Mesendoderm (in vitro differentiated cells): ENCODE measurements at places on chromosomes 11 and 22.

- H3K36me3 ChIP-seq, result no peaks in the 10 kb centered on the region
- H3K27me3 ChIP-seq, result no peaks in the 10 kb centered on the region
- no peak overlapping the region for H3K4me3 ChIP-seq
- no peak overlapping the region for H3K27ac ChIP-seq
These were observed 18.2 kb downstream of the CELF1 start for GRCh38 chr11:47534704-47535251.

DNA sequence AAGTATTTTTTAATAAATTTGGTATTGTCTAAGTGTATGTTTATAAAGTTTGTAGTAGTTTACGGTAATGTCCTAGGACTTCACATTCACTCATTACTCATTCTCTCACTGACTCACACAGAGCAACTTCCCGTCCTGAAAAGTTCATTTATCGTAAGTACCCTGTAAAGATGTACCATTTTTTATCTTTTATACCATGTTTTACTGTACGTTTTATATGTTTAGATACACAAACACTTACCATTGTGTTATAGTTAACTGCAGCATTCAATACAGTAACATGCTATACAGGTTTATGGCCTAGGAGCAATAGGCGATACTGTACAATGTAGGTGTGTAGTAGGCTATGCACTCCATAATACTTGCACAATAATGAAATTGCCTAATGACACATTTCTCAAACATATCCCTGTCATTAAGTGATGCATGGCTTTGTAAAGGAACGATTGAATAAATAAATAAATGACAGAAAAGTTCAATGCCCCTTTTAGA, 12.5 kb upstream of the CARD18 start:
- no peak overlapping the region for H3K4me3 ChIP-seq
- no peak overlapping the region for H3K27ac ChIP-seq

DNA sequence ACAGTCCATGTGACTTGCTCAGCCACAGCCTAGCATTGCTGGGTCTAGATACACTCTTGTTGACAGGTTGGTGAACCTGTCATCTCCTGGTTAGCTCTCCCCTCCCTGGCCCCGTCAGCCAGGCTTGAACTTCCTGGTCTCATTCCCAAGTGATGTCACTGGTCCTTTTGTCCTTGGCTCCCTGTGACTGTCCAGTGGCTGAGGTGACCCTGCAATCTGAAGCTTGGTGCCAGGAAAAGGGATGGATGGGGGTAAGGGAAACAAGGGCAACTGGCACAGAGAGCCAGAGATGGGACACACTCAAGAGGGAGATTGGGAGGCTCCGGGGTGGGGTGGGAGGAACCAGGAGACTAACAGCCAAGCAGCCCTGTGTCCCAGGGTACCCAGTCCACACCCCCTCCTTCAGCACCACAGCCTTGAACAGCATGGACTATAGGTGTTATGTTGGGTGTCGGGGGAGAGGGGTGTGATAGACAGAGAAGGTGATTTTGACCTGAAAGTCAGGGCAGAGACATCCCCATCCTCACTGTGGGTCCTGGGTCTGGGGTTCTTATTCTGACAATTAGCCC, 63.8 kb upstream of the THY1 start:
- no peak overlapping the region for H3K27ac ChIP-seq
- DNase-seq, result no peak
- no peaks in the 10 kb centered on the region for H3K27me3 ChIP-seq
- H3K36me3 ChIP-seq, result no peaks in the 10 kb centered on the region
- H3K4me1 ChIP-seq, result no peaks in the 10 kb centered on the region
- no peak overlapping the region for H3K4me3 ChIP-seq

GRCh38 chr11:60951904-60952741, at the start of gene SLC15A3:
Gene SLC15A3, minus strand, starts transcription at chr11:60952176. Its CDS starts 625 bp downstream, at chr11:60951551.
- no peaks in the 10 kb centered on the region for H3K36me3 ChIP-seq
- no peaks in the 10 kb centered on the region for H3K27me3 ChIP-seq
- no peak within 1 kb of the TSS for H3K27ac ChIP-seq
- H3K4me1 ChIP-seq, result peaks cover 4% of the 10 kb centered on the region

- H3K27me3 ChIP-seq, result no peaks in the 10 kb centered on the region
- H3K4me1 ChIP-seq, result no peaks in the 10 kb centered on the region
- H3K36me3 ChIP-seq, result no peaks in the 10 kb centered on the region
- no peak overlapping the region for H3K27ac ChIP-seq
- no peak overlapping the region for H3K4me3 ChIP-seq
- DNase-seq, result peak; percentile 1
These were observed 79.2 kb upstream of the GRIK4 start for GRCh38 chr11:120432056-120433018.

- no peaks in the 10 kb centered on the region for H3K27me3 ChIP-seq
- no peak overlapping the region for H3K4me3 ChIP-seq
- H3K36me3 ChIP-seq, result no peaks in the 10 kb centered on the region
- no peak for DNase-seq
- no peak overlapping the region for H3K27ac ChIP-seq
These were observed 11.8 kb upstream of the CD5 start for GRCh38 chr11:61090521-61090920.

GRCh38 chr11:17743808-17744119, 9.2 kb downstream of the KCNC1 start:
- no peak overlapping the region for H3K4me3 ChIP-seq
- no peaks in the 10 kb centered on the region for H3K27me3 ChIP-seq
- H3K4me1 ChIP-seq, result no peaks in the 10 kb centered on the region

DNA sequence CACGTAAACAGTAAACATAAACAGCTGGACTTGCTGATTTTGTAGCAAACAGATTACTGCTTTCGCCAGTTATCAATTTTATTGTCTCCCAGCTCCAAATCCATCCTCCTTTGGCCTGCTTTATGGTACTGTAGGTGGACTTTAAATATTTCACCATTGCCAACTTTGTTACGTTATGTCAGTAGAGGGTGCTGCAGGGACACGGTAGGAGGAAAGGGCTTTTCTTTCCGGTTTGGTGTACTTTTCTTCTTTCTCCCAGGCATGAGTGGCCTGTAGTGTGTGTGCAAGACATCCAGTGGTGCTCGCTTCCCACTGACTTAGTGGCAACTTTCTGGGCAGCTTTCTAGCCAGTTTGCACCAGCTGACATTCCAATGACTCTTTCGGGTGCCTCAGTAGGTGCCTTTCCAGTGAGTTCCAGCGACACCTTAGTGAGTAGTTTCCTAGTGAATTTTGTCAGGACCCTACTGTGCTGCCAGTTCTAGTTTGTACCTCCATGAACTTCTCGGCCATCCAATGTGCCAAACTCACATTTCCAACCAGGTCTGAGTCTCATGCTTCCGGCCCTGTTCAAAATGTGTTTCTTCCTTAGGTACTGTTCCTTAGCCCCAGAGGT, 267.6 kb upstream of the TENM4 start:
- H3K27me3 ChIP-seq, result no peaks in the 10 kb centered on the region
- peak; percentile 75 for DNase-seq
- no peak overlapping the region for H3K4me3 ChIP-seq
- H3K4me1 ChIP-seq, result no peaks in the 10 kb centered on the region
- H3K36me3 ChIP-seq, result no peaks in the 10 kb centered on the region
